A375 (cell line): ENCODE measurements at places on chromosomes 1 and 21. TPM values are rescaled to one million over a fixed set of nuclear protein-coding genes. Genes with fewer than 3 reads are reported as not detected.

CLEC20A gene
- total RNA-seq, result not detected in 2 replicates

LIN28A gene
- not detected in 2 replicates for total RNA-seq

DMBX1 gene
- total RNA-seq, result 0.19 TPM in 1 of 2 replicates, not detected in the other

DYNLT5 gene
- not detected in 2 replicates for total RNA-seq

CMPK1 gene
- 70.5 and 75.9 TPM in 2 replicates for total RNA-seq

RYR2 gene
- total RNA-seq, result 8.0 and 9.2 TPM in 2 replicates

KNCN gene
- not detected in 2 replicates for total RNA-seq

C21orf58 gene
- total RNA-seq, result 14.3 and 20.6 TPM in 2 replicates

GBP6 gene
- not detected in 2 replicates for total RNA-seq

S100A14 gene
- 1.1 and 1.8 TPM in 2 replicates for total RNA-seq

KRTAP20-2 gene
- total RNA-seq, result 1.5 TPM in 1 of 2 replicates, not detected in the other
